Mucosa of descending colon (tissue), 3 donors: ENCODE measurements at places on chromosomes 2 and 18.

- no peak for DNase-seq
These were observed 198.2 kb downstream of the CTNNA2 start for GRCh38 chr2:79711098-79711497.

DNA sequence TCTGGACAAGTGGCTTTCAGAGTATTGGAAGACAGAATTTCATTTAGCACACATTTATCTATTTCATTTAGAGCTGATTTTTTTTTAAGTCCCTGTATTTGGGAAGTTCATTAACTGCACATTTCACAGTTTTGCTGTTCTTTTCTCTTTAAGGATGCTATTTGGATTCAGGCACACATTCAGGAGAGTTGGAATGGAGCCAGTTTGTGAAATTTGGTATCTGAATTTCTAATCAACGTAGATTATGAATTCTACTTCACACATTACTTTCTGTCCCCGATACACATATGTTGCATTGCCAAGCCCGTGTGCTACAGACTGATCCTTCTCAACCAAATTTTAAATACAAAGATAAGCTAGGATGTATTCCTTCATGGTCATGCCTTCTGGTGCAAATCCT, 503.9 kb downstream of the IRS1 start:
- no peak for DNase-seq

DNA sequence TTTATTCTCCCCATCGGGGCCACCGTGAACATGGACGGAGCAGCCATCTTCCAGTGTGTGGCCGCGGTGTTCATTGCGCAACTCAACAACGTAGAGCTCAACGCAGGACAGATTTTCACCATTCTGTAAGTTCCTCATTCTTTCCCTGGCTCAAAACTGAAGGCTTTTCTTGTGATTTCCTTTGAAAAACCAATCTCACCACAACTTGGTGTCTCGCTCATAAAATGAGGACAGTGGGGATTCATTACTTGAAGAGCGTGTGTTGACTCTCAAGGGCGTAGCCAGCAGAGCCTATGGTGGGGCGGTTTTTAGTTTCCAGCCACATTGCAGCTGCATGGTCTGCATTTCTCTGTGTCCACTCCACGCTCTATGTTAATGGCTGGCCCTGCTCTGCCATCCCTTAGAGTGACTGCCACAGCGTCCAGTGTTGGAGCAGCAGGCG, 29.0 kb downstream of the SLC1A4 start:
- no peak for DNase-seq

GRCh38 chr18:54100920-54101470, 123.5 kb downstream of the MBD2 start:
- DNase-seq: no peak

- no peak for DNase-seq
These were observed 171.0 kb upstream of the CAVIN2 start for GRCh38 chr2:192017844-192018243.

- no peak for DNase-seq
These were observed 8.2 kb upstream of the MBD2 start for GRCh38 chr18:54232485-54233227.

DNA sequence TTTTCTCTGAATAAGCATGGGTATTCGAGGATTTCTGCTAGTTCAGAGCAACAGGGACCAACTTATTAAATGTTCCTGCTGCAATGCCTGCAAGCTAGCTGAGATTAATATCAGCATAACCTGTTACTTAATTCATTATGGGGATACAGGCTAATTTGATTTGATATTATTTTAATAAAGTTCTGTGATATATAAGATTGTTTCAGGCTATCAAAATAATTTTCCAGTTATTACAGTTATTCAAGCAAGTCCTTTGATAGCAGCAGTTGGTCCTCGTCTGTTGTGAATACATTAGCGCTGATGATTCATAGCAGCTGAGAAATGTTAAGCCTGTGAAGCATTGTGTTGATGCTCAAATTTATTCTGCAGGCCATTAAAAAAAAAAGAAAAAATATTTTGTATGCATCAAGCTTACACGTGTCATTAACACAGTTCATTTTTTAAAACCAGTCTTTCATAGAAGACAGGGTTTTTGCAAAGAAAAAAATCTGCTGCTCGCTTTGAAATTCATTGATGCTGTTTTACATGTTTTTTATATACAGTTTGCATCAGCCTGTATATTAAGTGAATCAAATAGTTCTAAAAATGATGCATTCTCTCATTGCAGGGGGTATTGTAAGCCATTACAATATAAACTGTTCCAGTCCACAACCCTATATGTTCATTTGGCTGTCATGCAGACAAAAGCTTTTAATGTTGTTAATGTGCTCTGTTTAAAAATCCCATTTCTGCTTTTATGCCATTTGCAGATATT, 482.5 kb downstream of the BCL11A start:
- no peak for DNase-seq

- no peak for DNase-seq
These were observed 1234.4 kb downstream of the SUCLG1 start for GRCh38 chr2:83224591-83225200.

DNA sequence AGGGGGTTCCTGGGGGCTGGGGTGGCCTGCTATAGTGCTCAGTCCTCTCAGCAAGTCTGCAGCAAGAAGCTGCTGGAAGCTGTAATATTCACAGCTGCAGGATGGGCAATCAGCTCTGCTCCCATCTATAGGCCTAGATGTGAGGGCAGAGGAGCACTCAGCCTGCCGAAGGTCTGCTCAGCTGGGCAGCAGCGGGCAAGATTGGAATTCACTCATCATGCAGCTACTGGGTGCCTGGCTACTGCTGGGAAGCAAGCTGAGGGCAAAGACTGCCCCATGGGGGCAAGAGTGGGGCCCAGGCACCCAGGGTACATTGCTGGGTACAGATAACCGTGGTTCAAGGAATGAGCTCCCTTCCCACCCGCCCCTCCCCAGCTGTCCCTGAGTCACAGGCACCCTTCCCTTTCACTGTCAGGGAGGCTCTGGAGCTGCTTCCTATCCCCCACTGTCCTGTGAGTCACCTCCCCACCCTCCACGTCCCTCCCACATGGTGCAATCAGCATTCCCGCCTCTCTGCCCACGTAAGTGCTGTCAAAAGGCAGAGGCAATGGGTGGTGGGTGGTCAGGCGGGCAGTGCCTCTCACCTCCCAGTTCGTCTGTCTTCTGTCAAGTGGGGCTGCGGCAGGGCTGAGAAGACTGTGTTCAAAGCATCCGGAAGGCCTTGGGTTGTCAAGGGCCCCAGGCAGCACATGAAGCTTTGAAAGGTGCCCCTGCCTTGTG, 169.2 kb downstream of the TRIM43 start:
- DNase-seq: no peak

DNA sequence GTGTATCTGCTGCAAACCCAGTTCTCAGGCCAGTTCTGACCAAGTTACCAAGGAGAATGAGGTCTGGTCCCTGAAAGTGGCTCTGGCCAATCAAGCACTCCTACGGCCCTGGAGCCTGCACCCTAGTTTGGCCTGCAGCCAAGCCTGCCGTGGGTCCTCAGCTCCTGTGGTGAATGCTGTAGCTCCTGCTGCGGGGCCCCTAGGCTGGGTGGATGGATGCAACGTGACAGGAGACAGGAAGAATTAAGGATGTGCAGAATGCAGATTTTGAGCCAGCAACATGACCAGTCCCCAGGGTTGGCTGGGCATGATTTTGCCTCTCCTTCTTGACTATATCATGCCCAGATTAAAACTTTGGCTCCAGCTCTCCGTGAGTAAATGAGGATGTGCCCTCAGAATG, 97.2 kb downstream of the SMAD7 start:
- no peak for DNase-seq

DNA sequence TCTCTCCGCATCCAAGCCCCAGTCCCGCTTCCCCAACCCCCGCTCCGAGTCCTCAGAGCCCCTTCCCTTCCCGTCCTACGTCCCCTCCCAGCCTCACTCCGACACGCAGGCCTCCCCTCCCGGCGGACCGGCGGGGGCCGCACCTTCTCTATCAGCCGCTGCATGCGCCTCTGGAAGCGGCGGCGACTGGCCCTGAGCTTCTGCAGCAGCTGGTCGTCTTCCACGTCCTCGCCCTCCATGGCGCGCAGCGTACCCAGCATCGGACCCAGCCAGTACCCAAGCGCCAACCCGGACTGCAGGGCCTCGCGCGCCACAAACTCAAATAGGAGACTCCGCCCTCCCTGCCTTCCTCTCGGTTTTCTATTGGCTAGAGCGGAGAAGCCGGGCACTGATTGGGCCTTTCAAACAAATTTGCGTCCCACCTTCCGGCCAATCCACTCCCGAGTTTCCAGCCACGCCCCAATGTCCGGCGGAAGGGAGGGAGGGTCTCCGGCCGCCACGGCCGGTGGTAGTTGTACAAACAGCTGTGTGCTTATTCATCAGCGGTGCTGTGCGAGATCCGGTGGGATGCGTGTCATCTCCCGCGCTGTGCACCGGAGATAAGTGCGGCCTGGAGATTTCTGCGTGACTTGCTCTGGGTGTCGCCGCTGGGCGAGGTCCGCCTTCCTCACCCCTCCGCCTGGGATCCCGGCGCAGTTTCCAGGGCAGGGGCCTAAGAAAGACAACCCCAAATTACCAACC, at the start of gene HJURP:
Gene HJURP, minus strand, starts transcription at position 295 of the 741 bp plus-strand sequence. Its CDS starts 35 bp downstream, at position 260.
- peak; percentile 95 for DNase-seq

DNA sequence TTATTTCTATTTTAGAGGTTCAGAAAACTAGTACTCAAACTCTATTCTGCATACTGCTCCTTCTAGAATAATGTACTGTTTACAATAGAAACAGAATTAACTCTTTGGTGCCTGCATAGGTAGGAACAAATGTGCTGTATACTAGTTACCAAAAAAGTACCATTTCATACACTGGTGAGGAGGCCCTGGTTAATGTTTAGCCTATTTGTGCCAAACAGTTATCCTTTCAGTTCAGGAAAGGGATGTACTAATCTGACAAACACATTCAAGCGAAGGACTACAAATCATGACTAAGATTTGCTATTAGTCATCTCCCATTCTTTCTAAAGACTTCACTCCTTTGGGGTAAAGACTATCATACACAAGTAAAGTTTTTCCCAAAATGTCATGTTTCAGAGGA, 47.4 kb downstream of the EXOC6B start:
- no peak for DNase-seq

DNA sequence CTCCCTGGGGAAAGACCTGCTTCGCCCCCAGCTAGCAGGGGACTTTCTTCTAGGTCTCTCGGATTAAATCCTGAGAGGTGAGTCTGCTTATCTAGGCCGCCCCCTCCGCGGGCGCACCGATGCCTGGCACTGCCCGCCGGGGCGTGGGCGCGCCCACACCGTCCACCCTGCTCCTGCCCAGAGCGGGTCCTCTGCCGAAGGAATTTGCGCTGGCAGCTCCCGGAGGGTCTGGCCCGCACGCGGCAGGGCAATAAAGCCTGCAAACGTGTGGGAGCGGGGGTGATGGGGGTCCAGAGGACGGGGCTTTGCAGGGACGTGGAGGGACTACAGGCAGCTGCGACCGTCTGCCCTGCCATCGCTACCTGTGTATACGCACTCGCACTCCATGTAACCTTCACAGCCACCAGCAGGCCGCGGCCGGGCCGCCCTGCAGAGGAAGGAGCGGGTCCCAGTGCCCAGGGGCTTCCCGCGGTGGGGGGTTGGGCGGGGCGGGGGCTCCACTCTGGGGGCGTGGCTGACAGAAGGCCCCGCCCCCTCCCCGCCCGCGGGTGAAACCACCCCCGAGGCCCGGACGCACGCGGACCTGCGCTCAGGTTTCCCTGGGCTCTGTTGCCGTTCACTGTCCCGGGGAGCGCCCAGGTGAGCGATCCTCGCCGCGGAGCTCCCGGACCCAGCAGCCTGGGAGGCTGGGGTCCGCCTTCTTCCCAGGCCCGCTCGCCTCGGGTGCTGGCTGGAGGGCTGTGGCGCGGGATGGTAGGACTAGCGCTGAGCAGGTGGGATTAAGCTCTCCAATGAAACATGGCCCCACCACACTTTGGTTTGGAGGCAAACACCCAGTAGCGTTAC, 174.5 kb upstream of the HS6ST1 start:
- no peak for DNase-seq

DNA sequence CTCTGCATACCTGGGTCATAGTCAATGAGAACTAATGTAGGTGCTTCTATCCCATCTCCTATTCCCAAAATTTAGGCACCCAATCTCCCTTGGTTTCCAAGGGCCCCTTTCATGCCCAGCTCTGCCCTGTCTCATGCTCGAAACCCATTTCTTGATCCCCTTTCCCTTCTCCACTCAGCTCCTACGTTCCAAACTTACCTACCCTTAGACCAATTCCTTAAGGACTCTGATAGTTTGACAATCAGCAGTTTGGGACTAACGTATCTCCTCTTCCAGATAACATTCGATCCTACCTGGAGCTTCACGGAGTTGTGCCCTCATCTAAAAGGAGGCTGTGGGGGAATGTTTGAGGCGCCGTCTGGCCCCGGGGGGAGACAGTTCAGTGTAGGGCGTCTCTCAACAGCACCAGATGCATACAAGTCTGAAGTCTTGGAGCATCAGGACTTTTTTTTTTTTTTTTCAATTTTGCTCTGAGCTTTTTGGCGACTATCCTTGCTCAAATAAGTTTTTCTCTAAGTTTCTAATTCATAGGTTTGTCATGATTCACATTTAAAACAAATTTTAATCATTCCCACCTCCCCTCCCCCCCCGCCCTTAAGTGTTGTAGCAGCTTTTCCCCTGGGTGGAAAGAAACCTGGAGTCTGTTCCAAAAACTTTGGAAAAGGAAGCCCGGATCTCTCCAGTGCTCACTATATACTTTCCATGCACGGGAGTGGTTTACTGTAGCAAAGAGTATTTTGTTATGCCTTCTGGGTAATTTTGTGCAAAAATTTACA, 141.2 kb upstream of the LGALSL start:
- DNase-seq: no peak

DNA sequence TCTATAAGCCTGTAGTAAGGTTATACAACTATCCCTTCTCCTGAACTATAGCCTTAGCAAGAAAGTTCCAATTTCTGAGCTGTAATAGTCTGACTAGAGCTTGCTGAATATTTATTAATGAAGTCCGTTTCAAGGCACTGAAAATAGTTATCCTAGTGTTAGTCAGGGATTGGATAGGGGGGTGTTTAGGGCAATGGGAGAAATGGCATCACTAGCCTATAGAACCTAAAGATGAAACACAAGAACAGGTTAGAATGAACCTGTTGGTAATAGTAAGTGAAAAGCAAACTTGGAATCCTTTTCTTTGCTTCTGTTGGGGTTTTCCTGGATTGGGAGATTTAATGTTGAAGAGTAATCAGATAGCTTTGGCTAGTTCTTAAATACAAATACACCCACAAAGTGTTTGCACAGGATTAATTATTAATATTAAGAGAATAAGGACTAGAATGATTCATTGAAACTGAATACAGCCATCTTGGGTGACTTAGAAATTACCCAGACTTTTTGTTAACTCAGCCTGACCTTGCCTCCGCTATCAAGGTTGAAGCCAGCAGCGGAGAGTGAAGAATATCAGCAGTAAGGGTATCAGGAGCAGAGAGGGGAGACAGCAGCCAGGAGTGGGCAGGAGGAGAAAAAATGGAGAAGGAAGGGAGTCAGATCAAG, 14.4 kb downstream of the CCNT2 start:
- DNase-seq: no peak
